ENCODE measurements at places on chromosomes 1 and 21.
A peak's percentile ranks its signal among the peaks of the same experiment; 100 is the strongest.

- DNase-seq = no peak
Observed at GRCh38 chr1:16133007-16133961, 22.6 kb downstream of the EPHA2 start.

DNA sequence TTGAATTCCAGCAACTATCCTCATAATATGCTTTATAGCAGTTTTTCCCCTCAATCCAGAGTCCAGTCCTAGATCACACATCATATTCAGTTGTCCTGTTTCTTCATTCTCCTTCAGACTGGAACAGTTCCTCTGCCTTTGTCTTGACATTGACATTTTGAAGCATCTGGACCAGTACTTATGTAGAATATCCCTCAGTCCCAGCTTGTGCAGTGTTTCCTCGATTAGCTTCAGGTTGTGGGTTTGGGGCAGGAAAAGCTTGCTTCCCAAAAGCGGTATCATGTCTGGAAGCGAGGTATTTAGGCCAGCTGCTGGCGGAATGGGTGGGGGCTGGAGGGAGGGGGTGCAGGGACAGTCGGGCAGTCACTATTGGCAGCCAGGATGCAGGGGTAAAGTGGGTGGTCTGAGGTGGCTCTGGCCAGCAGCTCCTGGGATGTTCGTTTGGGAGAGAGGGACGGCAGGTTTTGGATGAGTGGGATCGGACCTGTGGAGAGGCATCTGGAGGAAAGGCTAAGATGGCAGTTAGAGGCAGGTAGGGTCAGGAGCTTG, 6.5 kb downstream of the THEMIS2 start:
- no peak for DNase-seq

- no peak for DNase-seq
Observed at GRCh38 chr1:77465139-77465538, 183.3 kb downstream of the AK5 start.

GRCh38 chr1:37306461-37306860, 167.9 kb upstream of the ZC3H12A start:
- no peak for DNase-seq

DNA sequence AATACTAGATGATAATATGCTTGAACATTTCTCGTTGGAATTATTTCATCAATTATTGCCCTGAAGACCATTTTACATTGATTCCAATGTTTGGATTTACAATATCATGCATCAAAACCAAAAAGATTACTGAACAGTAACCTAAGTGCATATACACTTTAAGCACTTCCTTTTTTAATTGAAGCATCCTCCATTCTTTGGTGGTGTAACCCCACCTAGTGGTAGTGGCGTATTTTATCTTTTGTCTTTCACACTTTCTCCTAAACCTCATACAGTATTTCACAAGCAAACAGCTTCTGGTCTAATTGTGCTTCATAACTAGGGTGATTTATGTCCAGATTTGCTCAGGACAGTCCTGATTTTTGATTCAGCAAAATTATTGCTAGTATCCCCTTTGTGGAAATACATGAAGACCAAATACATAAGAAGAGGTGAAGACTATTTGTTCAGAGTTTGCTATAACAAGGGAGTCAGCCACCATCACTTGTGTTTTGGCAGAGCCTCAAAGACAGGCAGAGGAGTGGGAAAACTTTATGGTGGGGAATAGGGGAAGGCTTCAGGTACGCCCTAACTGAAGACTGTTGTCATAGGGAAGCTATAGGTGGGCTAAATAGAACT, 3.4 kb upstream of the NVL start:
- DNase-seq = no peak

GRCh38 chr1:160910170-160910750, 25.3 kb upstream of the ITLN1 start:
- DNase-seq = no peak

GRCh38 chr1:27664291-27664690, 7.7 kb downstream of the IFI6 start:
- no peak for DNase-seq

GRCh38 chr1:171654201-171654941, 1.9 kb upstream of the MYOC start:
- DNase-seq = peak; percentile 74

- no peak for DNase-seq
Observed at GRCh38 chr1:92307980-92308379, 9.1 kb downstream of the RPAP2 start.

- no peak for DNase-seq
Observed at GRCh38 chr1:218739426-218739825, 394.3 kb downstream of the TGFB2 start.

GRCh38 chr1:20558191-20558590, 5.8 kb downstream of the FAM43B start:
- no peak for DNase-seq

- DNase-seq = peak; percentile 77
Observed at GRCh38 chr1:175319112-175319911, 126.7 kb upstream of the KIAA0040 start.

DNA sequence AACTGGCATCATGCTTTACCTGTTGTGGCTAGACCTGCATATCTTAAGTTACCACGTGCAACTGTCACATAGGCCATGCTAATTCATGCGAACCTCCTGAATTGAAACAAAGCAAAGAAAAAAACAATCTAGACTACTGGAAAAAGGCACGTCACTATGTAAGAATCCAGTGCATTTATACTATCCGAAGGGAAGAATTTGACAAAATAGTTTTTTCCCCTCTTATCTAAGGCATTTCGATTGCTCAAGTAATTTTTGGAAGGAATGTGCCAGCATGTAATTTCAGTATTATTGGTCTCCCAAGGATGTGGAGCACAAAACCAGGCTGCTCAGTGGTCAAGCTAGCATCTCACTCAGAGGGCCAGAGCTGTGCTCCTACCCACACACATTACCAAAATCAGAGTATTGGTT, 31.5 kb upstream of the C1orf198 start:
- no peak for DNase-seq

DNA sequence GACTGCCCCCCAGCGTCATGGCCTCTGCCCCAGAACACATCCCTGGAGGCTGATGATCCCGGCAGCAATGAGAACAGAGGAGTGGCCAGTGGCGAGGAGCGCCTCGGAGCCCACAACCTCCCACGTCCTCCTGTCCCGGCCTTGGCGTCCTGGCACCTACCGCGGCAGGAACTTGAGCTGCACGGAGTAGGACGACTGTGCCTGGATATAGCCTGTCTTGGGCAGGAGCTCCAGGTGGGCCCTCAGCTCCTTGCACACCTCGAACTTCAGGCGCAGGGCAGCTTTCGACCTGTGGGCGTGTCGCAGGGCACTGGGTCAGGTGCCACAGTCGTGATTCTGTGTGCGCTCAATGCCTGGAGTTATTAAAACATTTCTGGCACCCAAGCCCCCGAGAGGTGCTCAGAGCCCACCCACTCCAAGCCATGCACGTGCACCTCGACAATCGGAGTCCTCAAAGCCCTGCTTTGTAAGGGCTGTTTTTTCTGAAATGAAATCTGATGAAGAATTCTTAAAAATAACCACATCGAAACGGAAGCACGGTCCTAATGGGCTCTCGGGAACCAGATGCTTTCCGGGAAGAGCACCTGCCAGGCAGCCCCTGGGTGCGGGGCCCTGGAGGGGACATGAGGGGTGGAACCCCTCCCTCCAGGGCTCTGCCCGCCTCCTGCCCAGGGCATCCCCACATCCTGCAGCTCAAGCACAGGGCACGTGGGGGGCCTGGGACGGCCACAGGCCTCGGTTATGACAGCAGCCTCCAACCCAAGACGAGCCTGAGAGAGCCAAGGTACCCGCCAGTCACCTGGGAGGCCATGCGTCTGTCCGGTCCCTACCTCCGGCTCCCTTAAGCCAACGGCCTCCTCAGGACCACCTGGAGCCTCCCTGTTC, 23.0 kb upstream of the TMEM52 start:
- DNase-seq = no peak

DNA sequence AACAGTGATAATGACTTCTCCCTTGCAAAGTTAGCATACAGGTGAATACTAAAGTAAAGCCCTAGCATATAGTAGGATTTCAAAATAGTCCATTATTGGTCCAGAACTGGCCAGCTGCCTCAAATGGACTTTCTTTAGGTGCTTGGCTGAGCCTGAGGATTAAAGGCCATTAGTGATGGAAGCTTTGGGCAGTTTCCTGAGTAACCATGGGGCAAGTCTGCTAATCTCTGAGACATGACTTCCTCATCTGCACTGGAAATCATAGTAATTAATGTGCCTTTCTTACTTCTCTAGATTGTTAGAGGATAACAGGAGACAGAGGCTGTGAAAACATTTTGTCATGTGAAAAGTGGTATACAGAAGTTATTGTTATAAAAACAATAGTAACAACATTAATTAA, 156.5 kb upstream of the UBE2U start:
- no peak for DNase-seq

DNA sequence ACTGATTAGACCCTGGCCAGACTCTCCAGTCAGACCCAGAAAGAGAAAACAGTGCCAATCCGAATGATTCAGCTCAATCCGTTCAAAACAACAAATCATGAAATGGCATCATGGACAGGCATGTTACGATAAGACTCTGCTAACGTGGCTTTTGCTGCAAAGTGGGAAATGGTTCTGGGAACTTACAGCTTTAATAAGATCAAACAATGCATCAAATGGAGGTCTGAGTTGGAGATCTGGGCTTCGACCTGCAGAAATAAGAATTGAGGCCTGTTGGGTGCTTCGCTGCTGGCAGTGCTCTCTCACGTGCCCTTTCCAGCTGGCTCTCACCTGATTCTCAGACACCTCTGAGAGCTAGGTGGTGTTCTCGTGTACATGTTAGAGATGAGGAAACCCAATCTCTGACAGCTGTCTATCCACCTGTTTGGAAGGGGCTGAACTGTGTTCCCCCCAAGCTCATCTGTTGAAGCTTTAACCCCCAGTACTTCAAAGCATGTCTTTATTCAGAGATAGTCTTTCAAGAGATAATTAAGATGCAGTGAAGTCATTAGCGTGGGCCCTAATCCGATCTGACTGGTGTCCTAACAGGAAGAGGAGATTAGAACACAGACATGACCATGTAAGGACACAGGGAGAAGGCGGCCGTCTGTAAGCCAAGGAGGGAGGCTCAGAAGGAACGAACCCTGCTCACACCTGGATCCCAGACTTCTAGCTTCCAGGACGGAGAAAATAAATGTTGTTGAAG, 45.5 kb upstream of the ETS2 start:
- DNase-seq = no peak

GRCh38 chr1:84103197-84103992, 40.7 kb upstream of the PRKACB start:
- no peak for DNase-seq

- no peak for DNase-seq
Observed at GRCh38 chr1:116503546-116504307, 67.1 kb downstream of the CD58 start.

GRCh38 chr1:236222632-236223031, 59.1 kb downstream of the ERO1B start:
- no peak for DNase-seq

- no peak for DNase-seq
Observed at GRCh38 chr1:115098979-115099692, 9.8 kb upstream of the TSPAN2 start.
